Cerebellar cortex (tissue), 1 donor: ENCODE measurements at places on chromosomes 12 and 14.

- DNase-seq, result peak; percentile 85
Observed at GRCh38 chr14:103544388-103545218, 15.6 kb downstream of the TRMT61A start.

DNA sequence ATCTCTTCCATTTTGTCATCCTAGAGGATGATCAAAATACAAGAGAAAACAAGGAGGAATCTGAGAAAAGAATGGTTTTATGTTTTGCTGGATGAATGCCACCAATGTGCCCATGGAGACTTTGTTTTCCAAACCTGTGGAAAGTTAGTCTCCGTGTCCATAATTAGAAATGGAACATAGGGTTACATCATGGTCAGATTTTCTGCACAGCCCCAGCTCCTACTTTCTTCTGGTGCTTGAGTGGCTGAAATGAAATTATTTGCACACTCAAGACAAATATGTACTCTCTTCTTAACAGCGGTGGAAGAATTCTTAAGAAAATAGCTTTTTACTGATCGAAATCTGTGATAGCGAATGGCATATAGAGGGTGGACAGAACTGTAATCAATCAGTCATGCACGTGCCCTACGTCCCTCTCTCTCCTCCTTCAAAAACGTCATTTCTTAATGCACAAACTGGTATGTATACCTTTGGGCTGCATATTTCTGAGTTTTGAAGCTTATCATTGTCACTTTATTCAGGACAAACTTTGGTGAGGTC is 825.2 kb downstream of the AACS start:
- no peak for DNase-seq

GRCh38 chr12:111339321-111339938 is 29.5 kb downstream of the PHETA1 start:
- DNase-seq, result no peak

GRCh38 chr12:66149702-66150398 is 19.3 kb upstream of the LLPH start:
- no peak for DNase-seq

GRCh38 chr14:100290607-100291304 is 15.5 kb downstream of the SLC25A29 start:
- DNase-seq, result no peak

DNA sequence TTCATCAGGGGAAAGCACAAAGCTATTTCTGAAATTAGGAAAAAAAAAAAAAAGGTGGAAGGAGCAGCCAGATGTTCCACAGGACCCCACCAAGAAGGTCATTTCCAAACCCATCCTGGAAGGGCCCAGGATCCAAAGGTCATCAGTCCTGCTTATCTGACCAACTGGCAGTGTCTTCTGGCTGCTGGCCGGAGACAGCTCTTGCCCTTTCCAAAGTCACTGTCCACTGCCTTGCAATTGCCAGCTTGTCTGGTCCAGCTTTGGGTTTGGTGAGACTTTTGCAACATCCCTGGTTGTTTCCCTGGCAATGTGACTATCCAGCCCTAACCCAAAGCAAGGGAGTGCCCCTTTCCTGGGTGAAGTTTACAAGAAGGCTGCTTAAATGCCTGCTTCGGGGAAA is 18.9 kb upstream of the HSPB8 start:
- DNase-seq, result peak; percentile 25

DNA sequence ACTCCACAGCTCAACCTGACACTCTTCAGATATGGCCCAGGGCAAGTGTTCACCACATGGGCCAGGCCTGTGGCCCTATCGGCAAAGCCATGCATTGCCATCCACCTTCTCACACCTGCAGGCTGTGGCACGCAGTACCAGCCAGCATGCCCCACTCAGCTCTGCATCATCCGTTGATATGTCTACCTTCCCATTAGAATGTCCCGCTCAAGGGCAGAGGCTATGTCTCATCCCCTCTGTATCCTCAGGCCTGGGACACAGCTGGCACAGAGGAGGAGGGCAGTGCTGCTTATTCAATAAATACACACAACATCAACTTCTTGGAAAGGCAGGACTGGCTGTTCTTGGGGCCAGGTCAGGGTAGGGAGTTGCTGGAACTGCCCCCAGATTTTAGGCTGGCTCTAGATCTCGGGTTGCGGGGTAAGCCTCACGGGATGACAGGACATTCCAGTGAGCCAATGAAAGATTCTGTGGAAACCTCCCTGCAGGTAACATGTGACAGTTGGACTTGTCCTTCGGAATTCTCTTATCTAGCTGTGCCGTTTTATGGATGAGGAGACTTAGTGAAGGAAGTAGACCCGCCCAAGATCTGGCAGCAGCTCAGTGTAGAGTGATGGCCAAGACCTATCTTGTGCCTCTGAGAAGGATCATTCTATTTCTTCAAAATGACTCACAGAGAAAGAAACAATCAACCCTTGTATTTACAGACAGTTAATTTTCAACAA is 25.6 kb downstream of the SYNE3 start:
- no peak for DNase-seq

DNA sequence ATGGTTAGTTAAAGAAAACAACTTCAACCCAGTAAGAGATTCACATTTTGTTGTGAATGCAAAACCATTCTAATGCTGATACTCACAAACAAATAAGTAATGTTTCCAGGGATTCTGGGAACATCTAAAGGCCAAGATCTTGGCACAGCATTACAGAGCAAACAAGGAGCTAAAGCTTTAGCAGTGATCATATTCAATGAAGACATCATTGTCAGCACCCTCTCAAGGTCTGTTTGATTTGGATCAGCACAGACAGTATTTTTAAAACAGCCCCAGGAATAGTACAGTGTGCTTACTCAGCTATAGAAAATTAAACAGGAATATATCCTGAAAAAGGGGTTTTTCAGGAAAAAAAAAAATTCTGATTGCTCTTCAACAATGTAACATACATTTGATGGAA is 71.4 kb downstream of the TMEM260 start:
- DNase-seq, result no peak

DNA sequence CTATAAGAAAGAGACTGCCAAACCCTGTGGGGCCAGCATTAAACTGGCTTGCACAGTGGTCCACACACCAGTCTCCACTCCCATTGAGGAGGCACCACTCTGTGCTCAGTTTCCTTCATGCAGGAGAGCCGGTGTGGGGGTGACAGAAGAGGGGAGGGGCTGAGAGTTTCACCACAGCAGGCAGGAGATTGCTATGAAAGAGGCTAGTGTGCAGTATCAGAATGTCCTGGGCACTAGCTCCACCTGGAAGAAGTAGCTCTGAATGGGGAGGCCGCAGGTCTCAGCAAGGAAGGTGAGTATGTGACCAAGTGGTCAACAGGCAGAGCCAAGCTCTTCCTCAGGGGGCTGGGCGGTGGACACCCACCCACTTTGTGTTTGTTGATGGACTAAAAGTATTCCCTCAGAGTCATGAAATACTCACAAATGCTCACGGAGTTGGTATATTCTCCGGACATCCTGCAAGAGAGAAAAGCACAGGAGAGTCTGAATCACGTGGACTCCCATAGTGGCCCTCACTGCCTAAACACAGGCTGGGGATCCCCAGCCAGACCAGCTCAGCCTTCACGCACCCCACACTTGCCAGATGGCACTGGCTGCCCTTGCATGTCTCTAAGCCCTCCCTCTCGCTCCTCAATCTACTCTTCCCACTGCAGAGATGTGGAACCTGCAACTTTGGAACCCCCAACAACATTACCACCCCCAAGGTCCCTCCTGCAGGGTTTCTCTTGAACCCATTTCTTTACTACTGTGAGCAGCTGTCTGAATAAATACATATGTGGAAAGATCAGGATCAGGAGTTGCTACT is 7.8 kb upstream of the KRT72 start:
- DNase-seq, result no peak

DNA sequence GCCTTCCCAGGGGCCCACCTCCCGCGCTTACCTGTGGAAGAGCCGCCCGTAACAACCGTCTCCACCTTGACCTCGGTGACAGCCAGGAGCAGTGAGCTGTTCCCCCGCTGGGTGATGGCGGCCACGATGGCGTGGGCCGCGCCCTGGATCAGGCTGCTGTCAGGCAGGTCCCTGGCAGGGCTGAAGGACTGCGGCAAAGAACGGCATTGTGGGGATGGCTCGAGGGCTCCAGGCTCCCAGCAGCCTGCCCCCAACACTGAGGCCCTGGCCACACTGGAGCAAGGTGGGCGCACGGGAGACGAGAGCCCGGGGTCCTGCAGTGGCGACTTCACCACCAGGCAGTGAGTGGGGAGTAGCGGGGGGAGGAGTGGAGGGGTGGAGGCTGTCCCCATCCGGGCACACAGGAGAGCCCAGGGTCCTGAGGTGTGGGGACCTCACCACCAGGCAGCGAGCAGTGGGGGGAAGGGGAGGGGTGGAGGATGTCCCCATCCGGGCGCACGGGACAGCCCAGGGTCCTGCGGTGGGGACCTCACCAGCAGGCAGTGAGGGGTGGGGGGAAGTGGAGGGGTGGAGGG is 25.0 kb downstream of the JAG2 start:
- DNase-seq, result no peak
